ENCODE measurements at places on chromosomes 3 and 15.

- no peak for DNase-seq
Observed at GRCh38 chr15:69493406-69493805, 40.8 kb downstream of the RPLP1 start.

DNA sequence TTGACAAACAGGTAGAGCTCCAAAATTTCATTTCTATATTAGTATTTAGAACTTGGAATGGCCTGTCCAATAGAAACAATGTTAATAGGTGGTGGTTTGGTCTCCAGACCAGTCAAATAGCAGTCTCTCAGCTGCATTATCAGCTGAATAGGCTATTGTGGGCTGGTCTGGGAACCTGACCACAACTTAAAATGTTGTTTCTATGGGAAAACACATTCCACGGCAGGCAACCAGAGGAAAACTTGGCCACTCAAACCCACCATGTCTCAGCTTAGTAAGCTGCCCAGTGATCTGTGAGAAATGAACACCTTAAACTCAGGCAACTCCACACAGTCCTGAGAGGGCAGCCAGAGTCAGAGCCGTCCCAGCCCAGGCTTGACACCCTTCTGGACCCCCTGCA lies 20.4 kb downstream of the FBN1 start:
- no peak for DNase-seq

GRCh38 chr3:140160553-140160952 lies 225.6 kb downstream of the CLSTN2 start:
- DNase-seq, result no peak

- peak; percentile 68 for DNase-seq
Observed at GRCh38 chr3:33317963-33318709, 40.9 kb downstream of the FBXL2 start.

DNA sequence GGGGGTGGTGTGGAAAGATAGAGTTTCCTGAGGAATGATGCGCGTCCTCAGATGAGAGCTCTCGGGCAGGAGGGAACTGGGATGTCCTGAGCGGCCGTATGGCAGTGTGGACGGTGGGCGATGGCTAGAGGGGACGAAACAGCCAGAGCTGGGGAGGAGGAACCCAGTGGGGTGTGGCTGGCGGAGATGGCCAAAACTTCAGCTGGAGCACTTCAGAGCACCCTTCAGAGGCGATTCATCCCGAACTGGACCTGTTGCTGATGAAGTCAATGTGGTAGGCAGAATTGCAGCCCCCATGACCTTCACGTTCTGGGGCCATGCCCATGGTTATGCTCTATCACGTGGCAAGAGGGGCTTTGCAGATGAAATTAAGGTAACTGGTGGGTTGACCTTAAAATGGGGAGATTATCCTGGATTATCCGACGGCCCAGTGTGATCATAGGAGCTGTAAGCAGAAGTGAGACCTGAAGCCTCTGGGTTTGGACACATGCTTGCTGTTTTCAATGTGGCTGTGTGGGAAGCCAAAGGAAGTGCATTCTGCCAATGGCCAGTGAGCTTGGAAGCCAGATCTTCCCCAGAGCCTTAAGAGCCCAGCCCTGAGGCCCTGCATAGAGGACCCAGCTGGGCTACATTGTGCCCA lies 52.3 kb downstream of the ATP1B3 start:
- no peak for DNase-seq

DNA sequence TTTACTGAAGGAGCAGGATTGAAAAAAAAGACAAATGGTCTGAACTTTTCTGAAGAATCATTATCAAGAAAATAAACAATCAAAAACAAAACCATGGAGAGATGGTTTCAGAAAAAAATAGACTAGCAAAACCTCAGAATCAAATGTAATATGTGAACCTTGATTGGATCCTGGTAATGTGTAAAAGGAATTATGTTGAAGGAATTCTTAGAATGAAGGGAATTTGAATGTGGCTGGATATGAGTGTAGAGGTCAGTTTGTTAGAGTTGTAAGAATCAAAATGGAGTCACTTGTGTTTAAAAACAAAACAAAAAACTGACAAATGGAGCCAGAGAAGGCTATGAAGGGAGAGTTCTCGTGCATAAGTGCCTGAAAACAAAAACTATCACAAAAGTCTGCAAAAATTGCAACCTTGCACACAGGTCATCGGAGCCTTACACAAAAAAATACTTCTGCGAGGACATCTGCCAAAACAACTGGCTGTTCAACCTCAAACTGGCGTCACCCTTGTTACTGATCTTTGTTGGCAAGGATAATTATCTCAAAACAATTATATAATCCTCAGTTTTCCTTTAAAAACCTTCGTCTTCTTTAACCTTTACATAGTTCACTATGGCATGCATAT lies 19.1 kb upstream of the ATP13A3 start:
- DNase-seq, result no peak

- no peak for DNase-seq
Observed at GRCh38 chr3:16995601-16996000, 110.8 kb downstream of the PLCL2 start.

GRCh38 chr3:4985330-4986174 lies 6.3 kb downstream of the BHLHE40 start:
- no peak for DNase-seq

DNA sequence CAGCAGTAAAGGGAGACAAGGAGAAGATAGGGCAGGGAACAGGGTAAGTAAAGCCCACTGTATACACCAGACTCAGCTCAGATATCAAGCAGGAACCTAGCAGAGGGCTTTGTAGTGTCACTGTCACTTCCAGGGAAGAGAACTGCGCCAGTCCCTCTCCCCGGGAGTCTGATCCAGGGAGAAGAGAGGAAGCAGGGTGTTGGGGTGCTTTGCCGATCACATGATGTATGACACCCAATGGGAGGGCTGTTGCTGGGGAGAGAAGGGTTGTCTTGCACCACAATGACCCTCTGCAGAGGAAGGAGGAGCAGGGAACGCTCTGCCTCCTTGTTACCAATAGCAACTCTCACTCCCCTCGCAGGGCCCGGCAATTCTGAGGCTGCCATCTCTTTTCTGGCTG lies 147.2 kb upstream of the SLC2A2 start:
- DNase-seq, result no peak

DNA sequence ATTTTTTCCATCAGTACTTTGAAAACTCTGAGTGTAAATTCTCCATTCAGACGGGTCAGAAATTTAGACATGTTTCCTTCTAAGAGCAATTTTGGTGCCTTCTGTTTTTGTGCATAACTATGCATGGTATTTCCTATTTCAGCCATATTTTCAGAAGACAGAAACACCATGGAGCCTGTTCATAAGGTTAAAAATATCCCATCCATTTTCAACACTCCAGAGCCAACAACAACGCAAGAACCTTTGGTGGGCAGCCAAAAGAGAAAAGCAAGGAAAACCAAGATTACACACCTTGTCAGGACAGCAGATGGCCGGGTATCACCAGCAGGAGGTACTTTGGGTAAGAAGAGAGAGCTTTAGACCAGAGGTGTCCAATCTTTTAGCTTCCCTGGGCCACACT lies 275.6 kb downstream of the BBX start:
- no peak for DNase-seq

DNA sequence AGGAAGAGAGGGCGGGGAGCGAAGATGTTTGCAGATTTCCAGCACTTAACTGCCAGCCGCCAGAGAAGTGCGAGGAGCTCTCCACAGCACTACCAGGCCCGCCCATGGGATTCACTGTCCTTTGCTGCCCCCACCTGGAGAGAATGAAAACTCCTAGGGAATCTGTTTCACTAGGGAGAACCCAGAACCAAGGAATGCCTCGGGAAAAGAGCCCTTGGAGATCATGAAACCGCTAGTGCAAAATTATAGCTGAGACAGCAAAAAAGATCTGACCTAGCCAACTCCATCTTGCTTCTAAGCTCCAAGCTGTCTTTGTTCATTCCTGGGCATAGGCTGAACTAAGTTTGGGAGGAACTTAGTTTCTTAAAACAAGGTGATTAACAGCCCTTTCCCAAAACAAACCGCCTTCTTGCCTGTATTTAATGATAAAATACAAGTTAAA lies 82.6 kb upstream of the GCNT3 start:
- DNase-seq, result peak; percentile 94

GRCh38 chr15:44763187-44763586 lies 26.9 kb downstream of the TRIM69 start:
- no peak for DNase-seq

Measured in SW 1271 (cell line).